Activated CD4-positive, alpha-beta T cell treated with anti-CD3 and anti-CD28 coated beads for 36 hours (primary cell): ENCODE measurements at places on chromosomes 2 and 18. TPM values are rescaled to one million over a fixed set of nuclear protein-coding genes. Genes with fewer than 3 reads are reported as not detected.

- H3K27ac ChIP-seq = no peak overlapping the region
- no peak for DNase-seq
- peaks cover 17% of the 10 kb centered on the region for H3K27me3 ChIP-seq
- H3K4me1 ChIP-seq = no peaks in the 10 kb centered on the region
Measured at GRCh38 chr2:65458999-65459398, 26.6 kb upstream of the SPRED2 start.

- H3K4me3 ChIP-seq = no peak overlapping the region
- no peak overlapping the region for H3K27ac ChIP-seq
- H3K4me1 ChIP-seq = peaks cover 3% of the 10 kb centered on the region
- no peaks in the 10 kb centered on the region for H3K27me3 ChIP-seq
- DNase-seq = no peak
- H3K36me3 ChIP-seq = peaks cover under 1% of the 10 kb centered on the region
Measured at GRCh38 chr2:44652701-44653100, 288.8 kb upstream of the SIX3 start.

DNA sequence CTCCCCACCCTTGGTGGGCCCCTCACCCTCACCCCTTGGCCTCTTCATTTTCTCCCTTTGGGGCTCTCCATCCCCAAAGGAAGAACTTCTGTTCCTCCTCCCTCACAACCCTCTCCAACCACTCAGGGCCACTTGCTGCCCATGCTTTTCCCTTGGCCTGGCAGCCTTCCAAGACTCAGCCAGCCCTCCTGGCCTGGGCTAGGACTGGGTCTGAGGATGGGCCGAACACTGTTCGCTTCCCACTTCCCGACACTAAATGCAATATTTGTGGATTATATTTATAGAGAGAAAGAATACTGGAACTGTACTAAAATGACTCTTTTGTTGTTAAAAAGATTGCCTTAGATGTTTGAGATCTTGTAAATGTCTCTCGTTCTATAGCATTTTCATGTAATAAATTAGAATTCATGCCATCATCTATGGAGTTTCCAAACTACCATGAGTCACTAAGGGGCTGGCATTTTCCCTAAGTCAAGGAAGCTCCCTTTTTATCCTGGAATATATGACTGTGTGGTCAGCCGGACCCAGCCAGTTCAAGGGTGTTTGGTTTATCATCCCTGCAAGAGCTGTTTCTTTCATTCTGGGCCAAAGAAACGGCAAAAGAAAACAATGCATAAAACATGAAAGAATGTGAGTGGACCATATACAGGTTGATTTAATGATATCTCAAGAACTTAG lies 3.8 kb downstream of the CXCR2 start:
- H3K36me3 ChIP-seq = no peaks in the 10 kb centered on the region
- no peak overlapping the region for H3K27ac ChIP-seq
- peaks cover 6% of the 10 kb centered on the region for H3K27me3 ChIP-seq

GRCh38 chr2:164839914-164840457 lies 1.6 kb downstream of the COBLL1 start:
- no peak for DNase-seq
- H3K4me1 ChIP-seq = peaks cover 9% of the 10 kb centered on the region
- H3K27ac ChIP-seq = no peak overlapping the region

DNA sequence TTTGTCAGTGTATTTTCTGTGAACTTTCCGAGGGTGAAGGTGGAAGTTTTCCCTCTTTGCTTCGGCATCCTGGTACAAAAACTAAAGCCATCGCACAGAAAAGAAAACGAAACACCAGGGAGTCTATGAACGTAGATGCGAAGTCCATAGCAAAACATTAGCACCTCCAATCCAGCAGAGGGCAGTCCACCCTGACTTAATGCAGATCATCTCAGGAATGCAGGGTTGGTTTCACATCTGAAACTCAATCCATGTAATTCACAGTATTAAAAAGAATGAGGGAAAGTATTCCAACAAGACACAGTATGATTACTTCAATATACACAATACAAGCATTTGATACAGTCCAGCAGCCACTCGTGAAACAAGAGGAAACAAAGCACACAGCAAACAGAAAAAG lies 70.8 kb downstream of the RTP5 start:
- no peak overlapping the region for H3K27ac ChIP-seq
- H3K4me3 ChIP-seq = no peak overlapping the region
- H3K27me3 ChIP-seq = no peaks in the 10 kb centered on the region
- DNase-seq = peak; percentile 37

- H3K4me1 ChIP-seq = peaks cover 35% of the 10 kb centered on the region
- H3K27me3 ChIP-seq = no peaks in the 10 kb centered on the region
- no peak for DNase-seq
- H3K4me3 ChIP-seq = no peak overlapping the region
- no peak overlapping the region for H3K27ac ChIP-seq
Measured at GRCh38 chr2:160315337-160315736, 115.3 kb upstream of the ITGB6 start.

- no peak for DNase-seq
- H3K4me1 ChIP-seq = peaks cover 8% of the 10 kb centered on the region
- no peak overlapping the region for H3K27ac ChIP-seq
Measured at GRCh38 chr18:22174341-22175145, 5.2 kb downstream of the GATA6 start.

DNA sequence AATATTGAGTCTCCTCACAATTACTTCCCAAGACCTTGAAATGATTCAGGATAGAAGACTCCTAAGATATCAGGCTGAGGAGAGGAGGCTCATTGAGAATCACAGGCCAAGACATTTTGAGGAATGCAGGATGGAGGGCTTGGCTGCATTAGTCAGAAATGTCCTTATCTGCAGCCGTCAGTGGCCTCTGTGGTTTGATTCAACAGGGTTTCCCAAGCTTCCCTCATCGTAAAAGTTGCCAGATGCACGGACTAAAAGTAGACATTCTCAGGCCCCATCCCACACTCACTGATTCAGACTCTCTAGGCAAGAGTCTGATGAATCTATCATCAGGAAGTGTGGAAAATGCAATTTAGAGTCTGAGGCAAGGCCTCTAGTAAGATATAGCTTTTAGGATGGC lies 34.0 kb upstream of the TMEM178A start:
- no peak for DNase-seq
- H3K36me3 ChIP-seq = no peaks in the 10 kb centered on the region
- peaks cover 8% of the 10 kb centered on the region for H3K27me3 ChIP-seq

GRCh38 chr2:231707625-231707926 lies 749 bp upstream of the PTMA start:
- H3K27me3 ChIP-seq = peaks cover 2% of the 10 kb centered on the region
- peak; percentile 72 for DNase-seq
- peaks cover 21% of the 10 kb centered on the region for H3K4me1 ChIP-seq

GRCh38 chr18:22378672-22379282 lies 38.9 kb downstream of the CTAGE1 start:
- H3K36me3 ChIP-seq = no peaks in the 10 kb centered on the region
- no peak overlapping the region for H3K4me3 ChIP-seq
- H3K4me1 ChIP-seq = no peaks in the 10 kb centered on the region
- H3K27ac ChIP-seq = no peak overlapping the region
- H3K27me3 ChIP-seq = no peaks in the 10 kb centered on the region

GRCh38 chr2:72993147-72993932 lies 76.0 kb downstream of the EMX1 start:
- H3K27ac ChIP-seq = no peak overlapping the region
- H3K27me3 ChIP-seq = no peaks in the 10 kb centered on the region
- no peaks in the 10 kb centered on the region for H3K4me1 ChIP-seq
- H3K36me3 ChIP-seq = no peaks in the 10 kb centered on the region
- H3K4me3 ChIP-seq = no peak overlapping the region
- peak; percentile 50 for DNase-seq

- peaks cover 4% of the 10 kb centered on the region for H3K27me3 ChIP-seq
- peaks cover 17% of the 10 kb centered on the region for H3K36me3 ChIP-seq
- peaks cover 47% of the 10 kb centered on the region for H3K4me1 ChIP-seq
- DNase-seq = no peak
- H3K27ac ChIP-seq = no peak overlapping the region
- H3K4me3 ChIP-seq = no peak overlapping the region
Measured at GRCh38 chr2:138512672-138513071, 11.1 kb downstream of the SPOPL start.

DNA sequence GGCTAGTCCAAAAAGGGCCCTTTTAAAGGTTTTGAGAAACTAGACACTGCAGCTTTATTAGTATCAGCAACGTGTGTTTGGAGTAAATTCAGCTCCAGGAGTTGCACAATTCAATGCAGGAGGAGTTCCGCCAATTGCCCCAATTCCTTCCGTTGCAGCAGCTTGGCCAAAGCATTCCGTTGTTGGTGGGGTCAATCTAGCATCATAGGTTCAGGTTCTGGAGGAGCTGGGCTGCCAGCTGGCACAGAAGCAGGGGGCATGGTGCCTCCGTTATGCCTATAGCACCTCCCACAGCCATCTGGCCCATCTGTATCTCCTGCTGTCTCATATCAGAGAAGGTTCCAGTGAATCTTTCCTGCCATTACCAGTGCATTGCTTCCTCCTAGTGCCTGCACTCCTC lies 55.4 kb downstream of the REL start:
- H3K4me3 ChIP-seq = no peak overlapping the region
- no peak overlapping the region for H3K27ac ChIP-seq
- peaks cover 9% of the 10 kb centered on the region for H3K4me1 ChIP-seq
- no peak for DNase-seq
- no peaks in the 10 kb centered on the region for H3K27me3 ChIP-seq
- peaks cover 58% of the 10 kb centered on the region for H3K36me3 ChIP-seq

DNA sequence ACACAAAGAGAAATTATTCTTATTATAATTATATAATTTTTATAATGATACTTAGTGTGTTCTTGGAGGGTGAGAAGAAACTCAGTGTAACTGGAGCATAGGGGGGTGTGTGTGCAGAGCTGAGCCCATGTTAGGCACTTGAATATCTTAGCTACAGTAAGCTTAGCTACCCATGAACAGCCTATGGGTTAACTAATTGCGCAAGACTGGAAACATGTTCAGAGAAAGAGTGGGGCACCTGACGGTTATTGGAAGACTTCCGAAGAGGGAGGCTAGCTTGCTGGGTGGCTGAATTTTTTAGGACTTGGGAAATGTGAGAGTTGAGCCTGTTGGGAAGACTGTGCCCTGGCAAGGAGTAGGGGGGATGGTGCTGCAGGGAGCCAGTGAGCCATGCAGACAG lies 229.2 kb downstream of the SLC4A3 start:
- H3K4me1 ChIP-seq = no peaks in the 10 kb centered on the region
- no peaks in the 10 kb centered on the region for H3K36me3 ChIP-seq
- peaks cover 4% of the 10 kb centered on the region for H3K27me3 ChIP-seq
- H3K4me3 ChIP-seq = no peak overlapping the region

DNA sequence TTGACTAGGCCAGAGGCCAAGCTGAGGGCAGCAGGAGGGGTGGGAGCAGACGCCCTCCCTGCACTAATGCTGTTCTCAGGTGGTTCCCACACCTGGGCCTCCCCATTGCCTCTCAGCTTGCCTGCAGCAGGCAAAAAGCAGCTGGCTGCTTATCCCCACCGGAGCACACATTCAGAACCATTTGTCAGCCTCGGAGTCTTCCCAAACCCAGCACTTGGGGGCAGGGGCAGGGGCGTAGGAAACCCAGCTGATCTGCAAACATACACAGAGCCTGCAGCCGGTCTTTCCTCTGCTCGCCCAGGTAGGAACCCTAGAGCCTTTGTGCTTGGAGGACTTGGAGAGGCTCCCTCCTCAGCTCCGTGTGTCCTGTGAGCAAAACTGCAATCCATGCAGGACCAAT lies 249.8 kb downstream of the CYP26B1 start:
- H3K4me3 ChIP-seq = no peak overlapping the region
- peaks cover 5% of the 10 kb centered on the region for H3K27me3 ChIP-seq
- no peak for DNase-seq
- no peak overlapping the region for H3K27ac ChIP-seq

- peaks cover 8% of the 10 kb centered on the region for H3K4me1 ChIP-seq
- H3K4me3 ChIP-seq = no peak overlapping the region
- peaks cover 11% of the 10 kb centered on the region for H3K36me3 ChIP-seq
Measured at GRCh38 chr2:47504174-47504810, 101.3 kb downstream of the MSH2 start.

DNA sequence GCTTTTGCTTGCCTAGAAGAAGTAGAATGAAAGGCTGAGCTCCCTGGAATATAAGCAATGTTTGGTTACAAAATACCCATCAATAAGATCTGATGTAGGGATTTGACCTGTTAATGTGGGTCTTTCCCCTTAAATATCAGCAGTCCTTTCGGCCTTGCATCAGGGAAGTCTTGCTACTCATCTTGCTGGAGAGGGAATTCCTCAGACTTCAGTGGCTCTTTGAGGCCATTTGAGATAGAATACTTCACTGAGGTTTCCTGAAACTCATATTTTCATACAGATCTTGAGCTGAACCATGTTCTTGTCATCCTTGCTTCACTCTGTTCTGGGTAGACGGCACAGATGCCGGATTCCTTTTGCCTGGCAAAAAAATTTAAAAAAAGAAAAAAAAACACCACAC lies 3.9 kb downstream of the TWIST2 start:
- peaks cover 27% of the 10 kb centered on the region for H3K27me3 ChIP-seq
- no peaks in the 10 kb centered on the region for H3K4me1 ChIP-seq
- no peak overlapping the region for H3K27ac ChIP-seq
- no peak for DNase-seq
- no peak overlapping the region for H3K4me3 ChIP-seq

DNA sequence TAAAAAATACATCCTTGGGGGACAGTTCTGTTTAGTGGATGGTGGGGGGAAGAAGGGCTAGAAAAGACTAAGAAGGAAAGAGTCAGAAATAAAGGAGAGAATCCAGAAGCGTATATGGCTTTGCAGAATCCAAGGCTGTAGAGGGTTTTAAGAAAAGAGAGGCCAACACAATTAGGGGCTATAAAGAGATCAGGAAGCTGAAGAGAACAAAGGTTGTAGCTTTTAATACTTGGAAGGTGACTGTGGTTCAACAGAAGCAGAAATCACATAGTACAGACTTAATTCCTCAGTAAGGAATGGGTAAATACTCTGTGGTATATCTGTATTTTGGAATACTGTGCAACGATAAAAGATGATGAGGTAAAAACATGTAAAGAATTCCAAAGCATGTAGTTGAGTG lies 286.4 kb downstream of the AGPS start:
- H3K4me1 ChIP-seq = no peaks in the 10 kb centered on the region
- H3K36me3 ChIP-seq = no peaks in the 10 kb centered on the region
- peaks cover 9% of the 10 kb centered on the region for H3K27me3 ChIP-seq
- DNase-seq = no peak
- no peak overlapping the region for H3K4me3 ChIP-seq
- no peak overlapping the region for H3K27ac ChIP-seq

The DCTN1 gene
- 132 TPM for total RNA-seq

The MALT1 gene
- total RNA-seq = 39.3 TPM

The MSH6 gene
- total RNA-seq = 119 TPM

The MAPRE2 gene
- total RNA-seq = 59.4 TPM

The CNGA3 gene
- total RNA-seq = not detected

The DSG3 gene
- total RNA-seq = not detected

The CDC42EP3 gene
- 16.4 TPM for total RNA-seq

The SESTD1 gene
- 9.4 TPM for total RNA-seq

The ECEL1 gene
- total RNA-seq = 0.19 TPM

The LIPG gene
- 0.71 TPM for total RNA-seq

The ICA1L gene
- total RNA-seq = 7.5 TPM

The C18orf54 gene
- 8.5 TPM for total RNA-seq
